ENCODE measurements at places on chromosomes 6 and 20.

- peak; percentile 56 for DNase-seq
These were observed 344.2 kb upstream of the SULF2 start for GRCh38 chr20:48129345-48129942.

DNA sequence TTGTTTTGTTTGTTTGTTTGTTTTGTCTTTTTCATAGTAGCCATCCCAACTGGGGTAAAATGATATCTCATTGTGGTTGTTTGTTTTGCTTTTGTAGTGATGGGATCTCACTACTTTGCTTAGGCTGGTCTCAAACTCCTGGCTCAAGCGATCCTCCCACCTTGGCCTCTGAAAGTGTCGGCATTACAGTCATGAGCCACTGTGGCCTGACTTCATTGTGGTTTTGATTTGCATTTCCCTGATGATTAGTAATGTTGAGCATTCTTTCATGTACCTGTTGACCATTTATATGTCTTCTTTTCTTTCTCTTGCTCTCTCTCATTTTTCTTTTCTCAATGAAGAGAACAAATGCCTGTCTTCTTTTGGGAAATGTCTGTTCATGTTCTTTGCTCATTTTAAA, 30.8 kb upstream of the HLA-DOA start:
- no peak for DNase-seq

GRCh38 chr6:75126518-75126917, 79.3 kb downstream of the COL12A1 start:
- no peak for DNase-seq

DNA sequence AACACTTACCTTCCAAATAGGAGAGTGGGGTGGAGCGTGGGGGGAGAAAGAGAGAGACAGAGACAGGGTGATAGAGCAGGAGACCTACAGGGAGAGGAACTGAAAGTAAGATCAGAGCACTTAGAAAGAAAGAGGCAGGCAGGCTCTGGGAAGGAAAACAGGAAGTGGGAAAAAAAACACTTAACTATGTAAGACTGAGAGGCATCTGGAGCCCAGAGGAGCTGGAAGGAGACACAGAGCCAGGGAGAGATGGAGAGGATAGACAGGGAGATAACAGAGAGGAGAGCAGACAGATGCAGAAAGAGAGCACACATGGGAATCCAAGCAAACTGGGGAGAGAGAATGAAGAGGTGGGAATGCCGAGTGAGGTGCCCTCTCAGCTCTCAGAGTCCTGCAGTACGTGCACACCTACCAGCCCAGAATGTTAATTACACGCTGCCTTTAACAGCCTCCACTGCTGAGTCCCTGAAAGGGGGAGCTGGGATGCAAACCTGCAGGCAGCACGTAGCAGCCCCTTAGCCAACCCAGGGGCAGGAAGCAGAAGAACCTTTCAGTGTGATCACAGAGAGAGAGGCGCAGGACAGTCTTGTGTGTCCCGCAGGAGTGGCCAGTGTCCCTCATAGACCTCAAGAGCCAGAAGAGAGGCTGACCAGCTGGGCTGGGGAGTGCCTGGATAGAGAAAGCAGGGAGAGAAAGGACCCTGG, 132.7 kb upstream of the LRFN2 start:
- DNase-seq: no peak

DNA sequence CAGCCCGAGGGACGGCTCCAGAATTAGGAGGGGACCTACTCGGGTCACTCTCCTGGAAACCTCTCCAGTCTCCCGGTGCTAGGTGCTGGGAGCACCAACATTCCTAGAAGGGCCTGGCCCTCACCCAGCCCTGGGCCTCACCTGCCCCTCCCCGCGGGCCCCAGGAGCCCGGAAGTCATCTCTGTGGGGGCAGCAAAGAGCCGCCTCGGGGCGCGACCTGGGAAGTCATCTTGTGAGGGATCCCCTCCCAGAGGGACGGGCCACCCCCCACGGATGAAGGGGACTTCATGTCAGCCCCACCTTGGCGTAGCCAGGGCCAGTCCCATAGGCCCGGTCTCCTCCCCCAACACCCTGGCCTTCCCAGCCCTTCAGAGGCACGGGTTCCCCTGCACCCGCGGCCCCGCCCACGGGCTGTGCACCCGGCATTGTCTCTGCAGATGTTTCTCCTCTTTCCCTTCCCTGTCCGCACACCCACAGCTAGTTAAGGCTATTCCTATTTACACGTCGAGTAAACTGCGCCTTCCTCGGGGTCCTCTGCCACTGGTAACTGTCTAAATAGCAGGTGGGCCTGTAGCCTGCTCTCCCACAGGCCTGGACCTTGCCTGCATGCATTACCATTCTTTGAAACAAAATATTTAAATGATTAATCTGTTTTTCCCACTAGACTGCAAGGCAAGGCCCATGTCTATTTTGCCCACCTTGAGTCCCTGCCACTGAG, 896 bp upstream of the RNASET2 start:
- no peak for DNase-seq

- no peak for DNase-seq
These were observed 187.6 kb downstream of the CLIC5 start for GRCh38 chr6:45827952-45828530.

- no peak for DNase-seq
These were observed 102.2 kb downstream of the RTN4IP1 start for GRCh38 chr6:106527117-106527516.
